Left ventricle myocardium inferior (tissue), 1 donor: ENCODE measurements at places on chromosomes 1 and 21. TPM values are rescaled to one million over a fixed set of nuclear protein-coding genes. Genes with fewer than 3 reads are reported as not detected.

OVAAL gene
- total RNA-seq, result 5.3 TPM

DNA sequence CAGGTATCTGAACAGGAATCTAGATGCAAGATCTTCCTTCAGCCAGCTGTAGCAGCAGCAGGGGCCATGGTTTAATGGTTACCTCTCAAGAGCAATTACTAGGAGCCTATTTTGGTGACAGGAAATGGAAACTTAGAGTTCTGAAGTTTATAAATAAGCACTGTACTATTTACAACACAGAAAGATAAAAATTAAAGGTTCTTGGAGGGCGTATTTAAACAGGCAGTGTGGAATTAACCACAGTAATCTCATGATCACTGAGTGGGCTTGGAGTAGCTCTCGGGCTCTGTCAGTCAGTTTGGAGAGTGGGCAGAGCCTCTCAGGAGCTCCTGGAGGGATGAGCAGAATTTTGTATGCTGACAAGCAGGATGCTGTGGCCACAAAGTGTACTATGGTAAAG lies 10.2 kb upstream of the FCRL5 start:
- H3K36me3 ChIP-seq, result no peaks in the 10 kb centered on the region
- no peak for DNase-seq
- no peaks in the 10 kb centered on the region for H3K4me1 ChIP-seq
- H3K27ac ChIP-seq, result no peak overlapping the region
- H3K4me3 ChIP-seq, result no peak overlapping the region

- no peak overlapping the region for H3K4me3 ChIP-seq
- no peaks in the 10 kb centered on the region for H3K36me3 ChIP-seq
- H3K27me3 ChIP-seq, result peaks cover 100% of the 10 kb centered on the region
- no peaks in the 10 kb centered on the region for H3K4me1 ChIP-seq
- H3K27ac ChIP-seq, result no peak overlapping the region
Observed at GRCh38 chr1:36588972-36589371, 106.3 kb upstream of the CSF3R start.

DNA sequence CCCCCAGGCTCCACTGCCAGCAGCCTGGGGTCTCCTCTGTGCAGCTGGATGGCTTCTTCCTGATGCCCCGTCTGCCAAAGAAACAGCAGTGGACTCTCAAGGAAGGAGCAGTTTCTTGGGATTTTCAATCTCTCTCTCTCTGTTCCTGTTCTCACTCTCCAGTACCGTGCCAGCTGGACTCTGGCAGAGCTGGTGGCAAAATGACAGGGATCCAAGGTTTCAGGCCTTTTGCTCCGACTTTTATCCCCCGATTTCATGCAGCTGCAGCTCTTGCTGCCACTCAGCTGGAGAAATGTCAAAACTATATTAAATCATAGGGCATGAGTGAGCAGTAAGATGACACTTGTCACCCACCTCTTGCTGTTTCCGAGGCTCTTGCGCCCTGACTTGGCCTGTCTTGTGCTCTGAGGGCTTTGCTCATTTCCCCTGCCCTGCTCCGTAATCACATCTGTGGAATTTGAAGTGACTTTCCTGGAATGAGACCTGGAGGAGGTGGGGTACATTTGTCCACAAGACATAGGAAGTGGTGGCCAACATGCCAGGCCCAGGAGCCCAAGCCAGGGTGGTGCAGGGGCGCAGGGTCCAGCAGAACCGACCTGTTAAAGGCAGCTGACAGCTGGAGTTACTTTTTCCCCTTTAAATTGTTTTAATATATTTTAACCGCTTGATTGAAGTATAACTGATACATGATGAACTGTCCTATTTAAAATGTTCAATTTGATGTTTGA lies 576.2 kb downstream of the PTPRU start:
- H3K36me3 ChIP-seq, result no peaks in the 10 kb centered on the region
- H3K4me3 ChIP-seq, result no peak overlapping the region
- peaks cover 20% of the 10 kb centered on the region for H3K4me1 ChIP-seq
- no peak for DNase-seq
- H3K27ac ChIP-seq, result no peak overlapping the region

DNA sequence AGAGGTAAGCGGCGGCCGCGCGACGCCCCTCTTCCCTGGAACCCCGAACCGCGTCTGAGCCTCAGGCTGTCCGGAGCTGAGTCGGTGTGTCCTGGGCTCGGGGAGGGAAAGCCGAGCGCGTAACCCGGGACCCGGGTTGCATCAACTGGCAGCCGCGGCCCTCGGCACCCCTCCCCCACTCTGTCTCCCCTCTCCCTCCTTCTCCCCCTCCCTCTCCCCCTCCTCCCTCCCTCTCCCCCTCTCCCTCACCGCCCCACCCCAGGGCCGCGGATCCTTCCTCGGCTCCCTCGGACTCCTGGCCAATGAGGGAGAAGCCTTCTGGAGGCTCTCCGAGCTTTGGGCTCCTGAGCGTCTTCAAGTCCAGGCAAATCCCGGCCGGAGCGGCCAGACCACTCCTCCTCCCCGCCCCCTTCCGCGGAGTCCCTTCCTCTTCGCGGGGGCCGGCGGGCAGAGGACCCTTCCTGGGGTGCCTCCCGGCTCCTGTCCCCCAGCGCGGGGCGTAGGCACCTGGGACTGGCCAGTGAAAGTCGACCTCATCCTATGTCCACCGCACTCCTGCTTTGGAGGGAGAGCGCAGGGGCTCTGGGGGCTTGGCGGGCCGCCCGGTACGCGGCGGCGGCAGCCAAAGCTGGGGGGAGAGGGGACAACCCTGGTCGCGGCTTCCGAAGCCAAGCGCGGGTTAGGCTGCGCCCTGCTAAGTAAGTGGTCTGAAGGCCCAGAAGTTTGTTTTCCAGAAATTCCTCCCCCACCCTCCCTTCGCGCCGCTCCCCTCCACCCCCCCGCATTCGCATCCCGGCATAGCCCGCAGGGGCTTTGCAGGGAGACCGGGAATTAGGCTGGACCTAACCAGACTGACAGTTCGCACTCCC lies 850 bp downstream of the SESN2 start:
- peak; percentile 79 for DNase-seq
- H3K27ac ChIP-seq, result peak overlapping the region; percentile 94
- H3K27me3 ChIP-seq, result no peaks in the 10 kb centered on the region

DNA sequence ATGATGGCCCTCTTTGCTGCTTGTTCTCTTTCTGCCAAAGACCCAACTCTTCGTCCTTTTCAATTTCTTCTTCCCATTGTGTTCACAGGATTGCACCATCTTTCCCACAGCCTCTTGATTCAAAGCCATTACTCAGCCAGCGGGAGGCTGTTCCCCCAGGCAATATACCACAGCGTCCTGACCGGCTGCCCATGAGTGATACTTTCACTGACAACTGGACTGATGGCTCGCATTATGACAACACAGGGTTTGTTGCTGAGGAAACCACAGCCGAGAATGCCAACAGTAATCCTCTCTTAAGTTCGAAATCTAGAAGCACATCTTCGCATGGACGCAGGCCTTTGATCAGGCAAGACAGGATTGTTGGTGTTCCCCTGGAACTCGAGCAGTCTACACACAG lies 167.4 kb downstream of the LRRC40 start:
- H3K27ac ChIP-seq, result no peak overlapping the region
- DNase-seq, result no peak
- H3K36me3 ChIP-seq, result no peaks in the 10 kb centered on the region
- H3K4me3 ChIP-seq, result no peak overlapping the region

GRCh38 chr21:27526451-27526850 lies 559.6 kb upstream of the ADAMTS5 start:
- no peak overlapping the region for H3K4me3 ChIP-seq
- no peak overlapping the region for H3K27ac ChIP-seq
- DNase-seq, result peak; percentile 23
- H3K27me3 ChIP-seq, result no peaks in the 10 kb centered on the region
- H3K36me3 ChIP-seq, result no peaks in the 10 kb centered on the region

- no peak overlapping the region for H3K4me3 ChIP-seq
- peaks cover 41% of the 10 kb centered on the region for H3K4me1 ChIP-seq
- no peaks in the 10 kb centered on the region for H3K36me3 ChIP-seq
- H3K27me3 ChIP-seq, result no peaks in the 10 kb centered on the region
- no peak for DNase-seq
Observed at GRCh38 chr1:1907098-1907736, 7.8 kb upstream of the CALML6 start.

- no peak for DNase-seq
- H3K36me3 ChIP-seq, result no peaks in the 10 kb centered on the region
- H3K27me3 ChIP-seq, result peaks cover 8% of the 10 kb centered on the region
- no peak overlapping the region for H3K27ac ChIP-seq
- H3K4me3 ChIP-seq, result no peak overlapping the region
Observed at GRCh38 chr1:119874186-119874585, 22.1 kb downstream of the ADAM30 start.

DNA sequence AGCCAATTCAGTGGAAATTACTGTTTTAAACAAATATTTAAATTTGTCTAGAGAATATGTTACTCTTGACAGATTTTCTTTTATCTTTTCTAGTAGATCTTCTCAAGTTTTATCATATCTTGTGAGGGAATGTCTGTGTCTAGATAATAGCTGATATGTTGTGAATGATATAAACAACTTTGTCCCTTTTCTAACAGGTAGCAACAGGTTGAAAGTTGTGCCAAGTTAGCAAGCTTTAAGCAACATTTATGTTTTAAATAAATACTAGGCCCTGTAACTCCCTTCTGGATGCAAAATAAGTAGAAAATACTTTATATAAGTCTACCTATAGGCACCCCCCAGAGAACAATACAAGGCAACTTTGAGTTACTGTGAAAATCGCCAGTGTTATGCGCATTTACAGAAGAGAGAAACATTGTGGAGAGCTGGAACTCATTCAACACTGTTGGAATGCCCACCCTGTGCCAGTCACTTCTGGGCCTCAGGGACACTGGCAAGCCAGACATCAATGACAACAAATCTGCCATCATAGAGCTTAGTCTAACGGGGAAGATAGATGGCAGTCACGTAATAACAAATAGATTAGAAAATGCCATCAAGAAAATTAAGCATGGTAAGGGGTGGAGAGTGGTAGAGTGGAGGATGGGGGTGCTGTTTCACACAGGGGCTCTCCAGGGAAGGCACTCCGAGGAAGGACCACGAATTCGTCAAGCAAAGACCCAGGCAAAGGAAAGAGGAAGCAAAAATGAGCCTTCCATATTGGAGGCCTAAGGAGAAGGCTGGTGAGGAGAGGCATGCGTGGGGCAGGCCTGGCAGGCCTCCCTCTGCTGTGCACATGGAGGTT lies 4.4 kb downstream of the MAP3K21 start:
- peaks cover 18% of the 10 kb centered on the region for H3K4me1 ChIP-seq
- no peaks in the 10 kb centered on the region for H3K36me3 ChIP-seq
- no peak overlapping the region for H3K27ac ChIP-seq
- no peak overlapping the region for H3K4me3 ChIP-seq
- peaks cover 83% of the 10 kb centered on the region for H3K27me3 ChIP-seq

DNA sequence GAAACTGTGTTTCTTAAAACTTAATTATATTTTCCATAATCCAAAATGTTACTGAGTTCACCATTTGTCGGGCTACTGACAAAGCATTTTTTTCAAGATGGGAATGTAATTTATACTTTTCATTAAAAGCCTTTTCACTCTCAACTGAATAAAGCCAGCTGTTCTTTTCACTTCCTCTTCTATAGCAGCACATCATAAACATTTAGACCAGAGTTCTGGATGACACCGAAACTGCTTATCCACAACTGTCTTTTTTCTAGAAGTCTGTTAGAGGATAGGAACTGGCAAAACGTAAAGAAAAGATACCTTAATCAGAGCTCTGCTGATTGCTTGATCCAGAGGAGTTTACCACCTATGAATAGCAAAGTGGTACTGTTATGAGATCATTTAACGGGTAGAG lies 594.7 kb downstream of the ADGRL2 start:
- H3K4me1 ChIP-seq, result no peaks in the 10 kb centered on the region
- no peak overlapping the region for H3K27ac ChIP-seq
- no peaks in the 10 kb centered on the region for H3K36me3 ChIP-seq
- H3K4me3 ChIP-seq, result no peak overlapping the region

DNA sequence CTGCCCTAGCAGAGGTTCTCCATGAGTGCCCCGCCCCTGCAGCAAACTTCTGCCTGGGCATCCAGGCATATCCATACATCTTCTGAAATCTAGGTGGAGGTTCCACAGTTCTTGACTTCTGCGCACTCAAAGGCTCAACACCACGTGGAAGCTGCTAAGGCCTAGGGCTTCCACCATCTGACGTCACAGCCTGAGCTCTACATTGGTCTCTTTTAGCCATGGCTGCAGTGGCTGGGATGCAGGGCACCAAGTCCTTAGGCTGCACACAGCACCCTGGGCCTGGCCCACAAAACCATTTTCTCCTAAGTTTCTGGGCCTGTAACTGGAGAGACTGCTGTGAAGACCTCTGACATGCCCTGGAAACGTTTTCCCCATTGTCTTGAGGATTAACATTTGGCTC lies 272.6 kb upstream of the PLXNA2 start:
- DNase-seq, result no peak
- H3K36me3 ChIP-seq, result no peaks in the 10 kb centered on the region
- H3K27ac ChIP-seq, result no peak overlapping the region
- no peaks in the 10 kb centered on the region for H3K4me1 ChIP-seq
- H3K27me3 ChIP-seq, result no peaks in the 10 kb centered on the region
